Activated naive CD4-positive, alpha-beta T cell (primary cell): ENCODE measurements at places on chromosomes 7 and 10.

DNA sequence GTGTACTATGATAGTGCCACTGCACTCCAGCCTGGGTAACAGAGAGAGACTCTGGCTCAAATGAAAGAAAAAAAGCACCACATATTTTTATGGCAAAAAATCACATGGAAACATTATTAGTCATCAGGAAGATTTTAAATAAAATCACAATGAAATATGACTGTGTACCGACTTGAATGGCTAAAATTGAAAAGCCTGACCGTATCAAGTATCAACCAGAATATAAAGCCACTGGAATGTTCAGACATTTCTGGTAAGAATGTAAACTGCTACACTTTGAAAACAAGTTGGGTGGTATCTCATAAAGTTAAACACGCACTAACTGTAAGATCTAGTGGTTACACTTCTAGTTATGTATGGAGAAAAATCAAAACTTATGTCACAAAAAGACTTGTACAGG lies 306.7 kb upstream of the MBL2 start:
- DNase-seq: no peak

DNA sequence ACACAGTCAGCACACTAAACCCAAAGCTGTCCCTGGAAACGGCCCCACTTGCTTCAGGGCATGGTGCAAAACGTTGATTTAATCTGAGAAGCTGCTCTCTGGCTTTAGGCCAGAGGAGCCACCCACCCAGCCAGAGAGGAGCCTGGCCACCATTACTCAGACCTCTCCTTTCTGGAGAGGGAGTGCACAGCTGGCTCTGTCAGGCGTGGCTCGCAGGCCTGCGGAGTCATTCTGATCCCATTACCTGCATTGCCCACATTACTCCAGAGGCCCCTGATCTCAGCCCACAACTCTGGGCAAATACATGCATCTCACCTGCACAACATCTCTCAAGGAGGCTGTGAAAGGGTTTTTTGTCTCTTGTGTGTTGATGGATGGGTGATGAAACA lies 370.0 kb upstream of the IGFBP3 start:
- DNase-seq: no peak

GRCh38 chr7:140074780-140075179 lies 12.0 kb upstream of the PARP12 start:
- DNase-seq: no peak

DNA sequence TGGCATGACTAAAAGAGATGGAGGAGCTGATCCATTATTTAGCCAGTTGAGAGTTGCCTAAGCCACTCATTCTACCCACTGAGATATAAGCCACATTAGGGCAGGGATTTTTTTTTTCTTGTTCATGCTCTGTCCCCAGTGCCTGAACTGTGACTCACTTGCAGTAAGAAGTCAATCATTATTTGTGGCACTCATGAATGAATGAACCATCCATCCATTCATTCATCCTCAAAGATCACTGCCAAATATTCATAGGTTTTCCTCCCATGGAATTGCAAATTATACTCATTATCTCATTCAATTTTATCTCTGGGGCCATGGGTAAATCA lies 22.8 kb upstream of the ARID5B start:
- no peak for DNase-seq

DNA sequence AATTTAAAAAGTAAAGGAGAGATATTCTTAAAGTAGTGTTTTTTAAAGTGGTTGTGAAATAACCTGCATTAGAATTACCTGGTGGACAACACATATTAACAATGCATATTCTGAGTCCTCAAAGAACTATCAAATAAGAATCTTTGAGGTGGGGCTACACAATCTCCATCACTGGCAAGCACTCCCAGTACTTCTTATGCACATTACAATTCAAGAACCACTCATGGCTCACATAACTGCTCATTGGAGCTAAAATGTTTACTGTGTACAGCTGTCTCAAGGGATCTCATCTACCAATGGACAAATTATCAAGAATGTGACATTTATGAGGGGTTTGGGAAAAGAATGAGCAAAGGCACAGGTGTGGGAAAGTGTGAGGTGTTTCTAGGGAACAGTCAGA lies 692.0 kb downstream of the PHTF2 start:
- DNase-seq: no peak

GRCh38 chr10:37125191-37125732 lies at the start of gene ANKRD30A:
TSS of gene ANKRD30A (plus strand) at chr10:37125598. CDS start at chr10:37125788, 190 bp downstream.
- DNase-seq: no peak

GRCh38 chr7:77858278-77858677 lies 59.7 kb downstream of the PHTF2 start:
- DNase-seq: no peak

- no peak for DNase-seq
Observed at GRCh38 chr7:8765374-8765773, 332.0 kb downstream of the NXPH1 start.
